ENCODE measurements at places on chromosomes 16 and 17.

GRCh38 chr17:56314026-56314425 is 160.8 kb downstream of the ANKFN1 start:
- no peak for DNase-seq

GRCh38 chr17:47720754-47721533 is 12.1 kb upstream of the TBX21 start:
- DNase-seq: peak; percentile 64

- DNase-seq: no peak
Measured at GRCh38 chr17:4014148-4014927, 50.1 kb upstream of the ATP2A3 start.

- DNase-seq: no peak
Measured at GRCh38 chr17:12530161-12530560, 135.5 kb upstream of the MYOCD start.

GRCh38 chr16:47047524-47048203 is 74.2 kb upstream of the DNAJA2 start:
- DNase-seq: no peak

GRCh38 chr16:81629034-81629802 is 149.9 kb upstream of the PLCG2 start:
- no peak for DNase-seq

DNA sequence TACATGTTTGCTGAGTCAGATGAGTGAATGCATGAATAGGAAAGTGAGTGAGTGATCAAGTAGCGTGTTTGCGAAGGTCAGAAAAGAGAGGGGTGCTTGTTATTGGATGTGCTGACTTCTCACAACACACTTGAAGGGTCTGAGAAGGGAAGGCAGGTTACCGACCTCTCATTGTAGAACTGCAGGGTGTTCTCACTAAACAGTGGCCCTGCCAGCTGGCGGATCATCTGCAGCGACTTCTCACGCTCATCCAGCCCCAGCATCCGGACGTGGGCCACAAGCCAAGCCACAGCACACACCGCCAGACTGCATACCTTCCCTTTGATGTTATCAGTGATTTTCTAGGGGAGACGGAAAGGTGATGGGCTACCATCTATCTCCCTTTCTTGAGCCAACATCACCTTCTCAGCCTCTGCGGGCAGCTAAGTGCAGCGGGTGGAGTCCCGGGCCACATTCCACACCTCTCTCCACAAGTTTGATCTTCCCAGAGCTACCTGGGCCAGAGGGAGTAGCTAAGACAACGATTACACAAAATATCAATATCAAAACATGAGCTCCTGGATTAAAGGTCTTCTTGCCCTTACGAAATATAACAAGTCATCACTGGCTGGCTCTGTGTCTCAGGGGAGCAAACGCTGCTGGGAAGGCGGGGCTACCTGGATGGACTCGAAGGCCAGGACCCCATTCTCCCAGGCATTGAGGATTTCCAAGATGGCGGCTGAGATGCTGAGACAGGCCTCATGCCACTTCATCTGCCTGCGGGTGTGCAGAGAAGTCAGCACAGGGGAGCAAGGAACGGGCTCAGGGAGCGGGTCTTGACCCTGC is 11.0 kb downstream of the CSF3 start:
- DNase-seq: no peak

DNA sequence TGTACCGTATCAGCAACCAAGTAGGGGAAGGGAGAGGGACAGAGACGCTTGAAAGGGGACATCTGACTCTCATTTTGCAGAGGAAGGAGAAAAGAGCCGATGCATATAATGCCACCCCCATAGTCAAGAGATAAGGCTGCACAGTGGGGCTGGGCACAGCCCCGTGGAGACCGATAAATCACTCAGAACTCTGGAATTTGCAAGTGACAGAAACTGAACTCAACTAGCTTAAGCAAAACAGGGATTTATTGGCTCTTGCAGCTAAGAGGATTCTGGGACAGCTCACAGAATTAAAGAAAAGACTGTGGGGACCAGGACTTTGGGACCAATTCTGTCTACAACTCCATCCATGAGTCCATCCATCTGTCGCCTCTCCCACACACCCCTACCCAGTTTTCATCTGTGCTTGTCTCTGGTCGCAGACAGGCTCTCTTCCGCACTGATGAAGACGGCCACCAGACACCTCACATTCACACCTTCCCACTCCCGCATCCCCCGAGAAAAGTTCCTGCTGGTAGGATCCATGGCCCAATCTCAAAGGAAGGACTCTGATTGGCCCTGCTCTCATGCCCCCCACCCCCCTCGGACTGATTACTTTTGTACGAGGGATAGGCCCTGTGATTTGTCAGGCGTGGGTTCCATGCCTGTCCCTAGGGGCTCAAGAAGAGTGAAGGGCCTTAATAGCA is 105.9 kb upstream of the RPL38 start:
- no peak for DNase-seq

DNA sequence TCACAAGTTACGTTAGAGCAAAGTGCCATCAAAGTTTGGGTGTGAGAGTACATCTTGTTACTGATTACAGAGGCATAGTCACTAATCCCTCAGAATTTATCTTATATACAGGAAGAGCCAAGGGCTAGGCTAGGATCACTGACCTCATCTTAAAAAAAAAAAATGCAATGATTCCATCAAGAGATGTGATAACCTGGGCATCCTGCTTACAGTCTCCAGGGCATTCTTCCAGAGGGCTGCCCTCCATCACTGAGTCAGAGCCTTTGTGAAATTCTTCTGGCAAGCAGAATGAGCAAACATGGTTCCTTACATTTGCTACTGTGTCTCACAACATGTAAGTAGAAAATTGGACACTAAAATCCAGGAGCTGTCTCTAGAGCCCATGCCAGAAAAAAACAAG is 410.6 kb downstream of the ZFHX3 start:
- peak; percentile 59 for DNase-seq

DNA sequence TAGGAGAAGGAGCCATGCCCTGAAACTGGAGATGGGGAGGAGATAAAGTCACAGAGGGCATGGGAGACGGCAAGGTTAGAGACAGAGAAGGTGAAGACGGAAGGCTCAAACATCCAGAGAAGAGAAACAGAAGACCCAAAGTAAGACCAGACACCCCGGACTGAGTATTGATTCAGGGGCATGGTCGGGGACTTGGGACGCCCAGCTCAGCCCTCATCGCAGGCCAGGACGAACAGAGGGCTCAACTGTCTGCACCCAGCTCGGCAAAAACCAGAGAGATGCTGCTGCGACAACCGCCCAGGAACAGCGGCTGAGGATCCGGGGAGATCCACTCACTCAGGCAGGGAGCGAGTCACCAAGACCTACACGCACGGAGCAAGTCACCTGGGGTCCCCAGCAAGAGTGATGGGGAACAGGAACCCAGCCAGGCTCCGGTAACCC is 999 bp downstream of the XYLT1 start:
- no peak for DNase-seq

GRCh38 chr17:77647531-77647930 is 311.0 kb upstream of the TNRC6C start:
- no peak for DNase-seq

DNA sequence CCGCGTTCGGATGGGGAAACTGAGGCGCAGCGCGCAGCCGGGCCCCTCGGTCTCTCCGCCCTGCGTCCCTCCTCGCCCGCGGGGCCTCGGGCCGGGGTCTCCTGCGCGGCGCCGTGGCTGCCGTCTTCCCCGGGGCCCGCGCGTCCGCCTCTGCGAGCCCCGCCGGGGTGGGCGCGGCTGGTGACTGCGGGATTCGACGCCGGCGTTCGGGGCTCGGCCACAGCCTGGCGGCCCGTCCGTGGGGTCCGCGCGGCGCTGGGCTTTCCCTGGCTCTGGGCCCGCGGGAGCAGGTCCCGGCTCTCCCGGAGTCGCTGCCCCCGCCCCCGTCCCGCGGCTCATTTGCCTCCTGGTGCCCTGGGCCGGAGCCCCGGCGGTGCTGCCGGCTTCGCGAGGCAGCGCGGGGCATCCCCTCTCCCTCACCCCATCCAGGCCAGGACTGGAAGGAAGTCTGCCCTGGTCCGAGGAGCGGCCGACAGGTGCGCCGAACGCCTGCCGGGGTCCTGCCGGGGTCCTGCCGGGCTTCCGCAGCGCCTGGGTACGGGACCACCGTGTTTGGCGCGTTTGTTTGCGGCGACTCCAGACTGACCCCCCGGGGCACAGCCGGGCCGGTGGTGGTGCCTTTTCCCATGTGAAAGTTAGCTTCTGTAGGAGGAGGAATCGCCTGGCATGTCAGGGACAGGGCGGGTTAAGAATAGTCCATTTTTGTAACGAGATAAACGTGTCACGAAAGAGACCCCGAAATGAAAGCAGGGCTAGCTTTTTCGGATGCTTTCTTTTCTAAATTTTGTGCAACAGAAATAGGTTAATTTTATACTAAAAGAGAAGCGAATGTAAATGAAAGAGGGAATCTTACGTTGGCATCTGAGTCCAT is 671 bp downstream of the CHMP6 start:
- DNase-seq: no peak

DNA sequence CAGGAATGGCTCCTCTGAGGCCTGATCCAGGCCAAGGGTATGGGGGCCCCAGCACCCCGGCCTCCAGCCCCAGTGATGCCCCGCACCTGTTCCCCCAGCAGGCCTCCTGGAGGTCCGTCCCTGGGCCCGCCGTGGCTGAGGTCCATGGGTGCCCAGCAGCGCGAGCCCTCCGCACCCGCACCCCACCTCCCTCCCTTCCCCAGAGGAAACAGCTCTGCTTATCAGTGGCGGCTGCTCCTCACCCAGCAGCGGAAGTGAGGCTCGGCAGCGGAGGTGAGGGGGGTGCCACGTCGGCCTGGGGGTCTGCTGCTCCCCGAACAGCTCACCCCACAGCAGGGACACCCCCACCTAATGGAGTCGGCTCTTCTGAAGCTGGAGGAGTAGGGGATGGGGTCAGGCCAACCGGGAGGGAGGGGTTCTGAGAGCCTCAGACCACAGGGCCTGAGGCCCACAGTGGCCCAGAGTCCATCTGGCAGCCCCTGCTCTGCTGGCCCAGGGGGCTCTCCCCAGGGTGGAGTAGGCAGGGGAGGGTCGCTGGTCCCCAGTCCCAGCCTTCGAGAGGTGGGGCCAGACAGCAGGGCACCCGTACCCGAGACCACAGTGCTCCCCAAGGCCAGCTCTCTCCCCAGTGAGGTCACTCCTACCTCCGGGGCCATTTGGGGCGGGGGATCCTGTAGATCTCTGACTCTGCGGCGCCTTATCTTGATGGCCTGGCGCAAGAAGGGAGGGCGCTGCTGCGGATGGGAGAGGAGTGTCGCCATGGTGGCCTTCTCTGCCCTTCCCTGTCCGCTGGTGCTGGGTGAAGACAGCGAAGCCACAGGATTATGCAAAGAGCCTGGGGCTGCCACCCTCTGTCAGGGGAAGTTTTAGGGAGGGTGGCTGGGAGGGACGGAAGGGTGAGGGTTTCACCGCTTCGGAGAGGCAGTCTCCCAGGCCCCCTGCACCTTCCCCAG is at the start of gene UNC13D:
Gene UNC13D, minus strand, starts transcription at position 828 of the 953 bp plus-strand sequence. Its CDS starts 67 bp downstream, at position 761.
- DNase-seq: no peak

- no peak for DNase-seq
Measured at GRCh38 chr17:7977039-7977438, 25.4 kb upstream of the GUCY2D start.

GRCh38 chr17:48727415-48728175 is 955 bp downstream of the HOXB13 start:
- DNase-seq: no peak

- no peak for DNase-seq
Measured at GRCh38 chr17:32470405-32471167, 16.2 kb upstream of the CDK5R1 start.

GRCh38 chr17:43987131-43988021 is 17.0 kb upstream of the NAGS start:
- DNase-seq: no peak

DNA sequence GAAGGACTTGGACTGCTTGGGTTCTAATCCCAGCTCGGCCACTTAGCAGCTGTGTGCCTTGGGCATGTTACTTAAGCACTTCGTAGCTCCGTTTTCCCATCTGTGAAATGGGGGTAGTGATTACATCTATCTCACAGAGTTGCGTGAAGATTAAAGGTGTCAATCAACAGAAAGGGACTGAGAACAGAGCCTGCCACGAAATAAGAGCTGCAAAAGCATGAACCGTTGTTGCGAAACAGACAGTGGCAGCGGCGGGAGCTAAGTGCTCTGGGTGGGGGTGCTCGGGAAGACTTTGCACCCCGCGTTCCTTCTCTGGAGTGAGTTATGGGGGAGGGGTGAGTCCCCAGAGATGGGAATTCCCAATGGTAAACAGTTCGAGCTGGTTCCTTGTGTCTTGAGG is 79.6 kb upstream of the LHX1 start:
- DNase-seq: no peak

- DNase-seq: peak; percentile 50
Measured at GRCh38 chr17:5820721-5821456, 236.6 kb upstream of the NLRP1 start.

- DNase-seq: peak; percentile 11
Measured at GRCh38 chr16:53053967-53054669, 673 bp upstream of the CHD9 start.

- DNase-seq: no peak
Measured at GRCh38 chr17:64388961-64389565, 1.6 kb downstream of the PECAM1 start.

DNA sequence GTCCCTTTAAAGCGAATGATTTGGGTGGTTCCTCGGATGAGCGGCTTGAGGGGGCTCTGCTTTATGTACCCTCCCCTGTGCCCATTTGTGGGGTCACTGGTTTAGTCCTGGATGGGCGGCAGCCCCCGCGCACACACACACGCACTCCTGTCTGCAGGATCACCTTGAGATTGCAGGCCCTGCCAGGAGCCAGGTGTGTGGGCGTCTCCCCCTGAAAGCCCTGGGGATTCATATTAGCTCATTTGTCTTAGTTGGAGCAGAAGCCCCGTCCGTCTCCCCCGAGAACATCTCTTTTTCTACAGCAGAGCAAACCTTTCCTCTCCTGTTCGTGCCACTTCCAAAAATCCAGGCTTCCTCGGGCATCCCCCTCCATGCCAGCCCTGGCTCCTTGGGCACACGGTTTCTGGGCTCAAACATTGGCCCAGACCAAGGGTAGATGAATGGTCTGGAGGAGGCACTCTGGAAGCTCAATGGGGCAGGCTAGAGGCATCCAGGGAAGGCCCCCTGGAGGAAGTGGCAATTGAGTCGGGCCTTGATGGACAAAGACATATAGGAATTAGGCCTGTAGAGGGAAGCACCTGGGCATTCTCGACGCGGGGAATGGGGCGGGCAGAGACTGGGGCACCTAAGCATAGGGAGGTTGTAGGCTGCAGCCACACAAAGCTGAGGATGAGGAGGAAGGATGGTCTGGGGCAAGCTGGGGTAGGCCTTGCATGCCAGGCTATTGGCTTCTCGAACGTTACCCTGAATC is 218.5 kb upstream of the GSE1 start:
- DNase-seq: no peak

GRCh38 chr17:33667671-33668070 is 374.6 kb upstream of the ASIC2 start:
- DNase-seq: no peak

Data from fibroblast of skin of scalp (primary cell).